ENCODE measurements at places on chromosomes 4 and X.

DNA sequence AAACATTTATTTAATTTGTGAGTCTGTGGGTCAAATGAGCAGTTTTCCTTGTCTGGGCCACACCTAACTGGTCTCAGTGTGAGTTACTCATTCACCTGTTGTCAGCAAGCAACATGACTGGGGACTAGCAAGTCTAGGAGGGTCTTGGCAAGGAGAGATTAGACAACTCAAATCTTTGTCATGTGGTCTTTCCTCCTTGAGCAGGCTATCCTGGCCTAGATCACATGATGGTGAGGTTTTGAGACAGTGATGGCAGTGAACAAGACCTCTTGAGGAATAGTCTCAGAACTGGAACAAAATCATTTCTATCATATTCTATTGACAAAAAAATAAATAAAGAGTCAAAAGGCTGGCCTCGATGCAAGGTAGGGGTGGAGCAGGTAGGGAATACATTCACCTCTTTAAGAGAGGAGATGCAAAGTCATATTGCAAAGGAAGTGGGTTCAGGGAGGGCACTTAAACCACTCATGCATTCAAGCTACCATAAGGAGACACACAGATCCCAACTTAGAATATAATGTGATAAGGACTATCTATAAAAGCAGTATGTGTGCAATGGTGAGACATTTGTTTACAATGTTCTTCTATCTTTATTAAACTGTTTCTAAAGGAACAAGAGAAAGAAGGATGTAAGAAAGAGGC, 135.7 kb downstream of the ZNF330 start:
- DNase-seq = no peak

- no peak for DNase-seq
These were observed 349.1 kb upstream of the DDX53 start for GRCh38 chrX:22650691-22651090.

- no peak for DNase-seq
These were observed 749.5 kb upstream of the PCDH7 start for GRCh38 chr4:29970626-29971025.

- no peak for DNase-seq
These were observed 128.5 kb upstream of the VEGFC start for GRCh38 chr4:176921256-176921655.

- no peak for DNase-seq
These were observed 149.4 kb downstream of the EFNB1 start for GRCh38 chrX:68978255-68978654.

GRCh38 chr4:99394896-99395295, 40.2 kb downstream of the ADH7 start:
- DNase-seq = no peak

- no peak for DNase-seq
These were observed 266.7 kb downstream of the INPP4B start for GRCh38 chr4:142579443-142579842.

GRCh38 chr4:170400361-170400760, 310.6 kb upstream of the AADAT start:
- no peak for DNase-seq

DNA sequence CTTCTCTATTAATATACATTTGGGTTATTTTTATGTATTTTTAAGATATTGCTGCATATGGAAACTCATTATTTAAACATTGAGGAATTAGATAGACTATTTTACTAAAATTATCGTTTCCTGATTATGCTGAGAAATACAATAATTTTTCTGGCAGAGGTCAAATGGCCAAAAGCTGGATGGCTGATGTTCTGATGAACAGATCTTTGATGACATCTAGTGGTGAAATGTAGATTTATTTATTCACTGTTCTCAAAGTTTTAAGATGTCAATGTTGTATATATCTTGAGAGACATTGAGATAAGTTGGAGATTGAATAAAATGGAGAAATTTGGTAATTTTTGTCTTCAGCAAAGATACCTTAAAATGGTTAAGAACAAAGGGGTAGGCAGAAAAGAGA, 96.2 kb downstream of the UGT8 start:
- no peak for DNase-seq

DNA sequence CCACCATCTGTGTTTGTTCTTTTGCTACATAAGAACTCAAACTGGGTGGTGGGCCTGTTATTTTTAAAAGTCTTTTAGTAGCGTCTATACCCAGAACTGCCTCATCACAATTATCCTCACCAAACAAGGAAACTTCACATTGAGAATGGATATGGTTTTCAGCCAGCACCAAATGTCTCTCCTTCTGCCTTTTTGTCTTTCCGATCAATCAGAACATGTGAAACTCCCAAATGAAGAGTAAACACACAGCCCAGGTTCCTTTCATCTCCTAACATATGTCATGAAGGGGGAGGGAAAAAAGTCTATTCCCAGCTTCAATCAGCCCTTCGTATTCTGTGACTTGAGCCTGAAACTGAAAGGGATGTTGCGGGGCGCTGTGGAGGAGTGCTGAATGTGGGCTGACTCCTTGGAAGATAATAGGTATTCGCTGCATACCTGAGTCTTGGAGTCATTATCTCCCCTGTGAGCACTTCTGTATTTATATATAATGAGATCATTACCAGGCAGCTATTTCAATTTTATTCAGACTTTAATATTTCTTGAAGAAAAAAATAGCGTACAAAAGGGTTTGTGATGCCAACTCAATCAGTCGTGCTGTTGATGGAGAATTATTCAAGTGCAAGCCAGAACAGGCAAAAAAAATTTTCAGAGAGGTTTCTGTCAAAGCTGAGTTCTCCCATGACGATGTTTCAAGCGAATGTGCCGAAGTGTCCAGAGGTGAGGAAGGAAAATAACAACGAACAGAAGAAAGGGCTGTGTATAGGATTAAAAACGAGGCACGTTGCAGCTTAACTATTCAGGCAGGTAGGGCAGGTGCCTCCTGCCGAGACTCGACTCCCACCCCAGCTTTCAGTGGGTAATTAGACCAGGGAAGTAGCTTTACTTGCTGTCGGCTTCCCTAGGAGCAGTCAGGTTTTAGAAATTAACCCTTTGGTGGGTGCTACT, 163.9 kb upstream of the NOCT start:
- no peak for DNase-seq

DNA sequence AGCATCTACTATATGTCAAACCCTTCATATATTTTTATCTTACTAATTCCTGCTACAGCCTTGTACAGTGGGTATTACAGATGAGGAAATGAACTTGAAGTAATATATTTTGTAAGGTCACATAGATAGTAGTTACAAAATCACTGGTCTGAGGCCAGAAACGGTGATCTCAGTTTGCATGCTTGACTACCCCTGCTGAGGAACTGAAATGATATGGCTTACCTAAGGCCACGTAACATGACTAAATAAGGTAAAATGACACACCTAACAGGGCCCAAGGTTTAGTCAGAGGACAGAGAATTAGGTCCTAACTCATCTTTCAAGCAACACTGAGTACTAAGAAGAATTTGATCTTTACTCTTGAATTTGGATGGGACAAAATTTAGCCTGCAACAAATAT, 1.5 kb upstream of the COMMD8 start:
- DNase-seq = no peak

DNA sequence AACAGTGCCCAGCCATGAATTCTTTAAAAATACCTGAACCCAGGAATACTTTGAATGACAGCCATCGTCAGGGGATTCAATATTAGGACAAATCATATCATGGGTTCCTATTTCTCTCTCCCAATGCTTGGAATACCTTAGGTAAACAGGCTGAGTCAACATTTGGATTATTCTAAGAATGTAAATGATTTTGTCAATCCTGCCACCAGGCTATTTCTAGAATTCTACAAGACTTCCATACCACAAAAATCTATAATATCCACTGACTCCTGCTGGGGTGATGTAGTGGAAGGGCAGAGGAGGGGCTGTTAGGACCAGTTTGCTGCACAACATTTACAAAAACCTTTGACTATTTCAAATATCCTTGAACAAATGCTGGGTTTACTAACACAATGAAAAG, 65.2 kb downstream of the IGFBP7 start:
- no peak for DNase-seq

GRCh38 chr4:104728380-104729122, 233.9 kb upstream of the CXXC4 start:
- DNase-seq = no peak

GRCh38 chr4:3342182-3342854, 49.5 kb downstream of the RGS12 start:
- DNase-seq = no peak

- DNase-seq = peak; percentile 80
These were observed at the start of gene CDS1 for GRCh38 chr4:84582988-84583875. TSS of gene CDS1 (plus strand) at chr4:84583127. CDS start at chr4:84583402, 275 bp downstream.

- no peak for DNase-seq
These were observed 646.9 kb downstream of the FAT4 start for GRCh38 chr4:125961626-125962025.

- DNase-seq = no peak
These were observed 282.5 kb upstream of the PITX2 start for GRCh38 chr4:110905367-110905766.

DNA sequence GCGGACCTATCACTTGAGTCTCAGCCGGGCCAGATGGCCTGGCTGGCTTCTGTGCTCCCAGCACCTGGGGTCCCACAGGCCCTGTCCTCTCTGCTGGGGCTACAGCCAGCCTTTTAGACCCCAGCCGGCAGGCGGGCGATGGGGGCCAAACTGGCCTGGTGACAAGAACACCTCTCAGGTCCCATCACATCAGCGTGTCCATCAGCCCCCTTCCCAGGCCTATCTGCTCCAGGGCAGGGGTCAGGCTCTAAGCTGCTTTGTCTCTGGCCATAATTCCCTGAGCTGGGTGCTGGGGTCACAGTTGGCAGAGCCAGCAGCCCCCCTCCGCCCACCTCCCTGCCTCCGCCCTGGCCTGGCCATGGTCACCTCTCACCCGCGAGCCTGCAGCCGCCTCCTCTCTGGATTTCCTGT, 77.7 kb downstream of the PPP2R2C start:
- no peak for DNase-seq

DNA sequence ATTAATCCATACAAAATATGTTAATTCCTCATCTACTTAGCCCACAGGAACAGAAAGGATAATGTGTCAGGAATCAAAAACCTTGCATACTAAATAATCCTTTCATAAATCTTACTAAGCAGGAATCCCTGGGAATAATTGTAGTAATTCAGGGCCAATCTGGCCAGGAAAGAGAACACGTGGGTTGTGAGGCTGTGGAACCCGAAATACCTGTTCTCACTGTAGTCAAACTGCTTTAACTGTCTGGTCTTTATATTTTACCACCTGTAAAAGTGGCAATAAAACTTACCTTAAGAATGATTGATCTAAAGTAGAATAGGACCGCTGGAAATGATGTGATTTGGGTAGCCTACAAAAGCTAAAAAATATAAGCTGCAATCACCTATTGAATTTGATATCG, 1620.9 kb downstream of the STIM2 start:
- DNase-seq = peak; percentile 73

- no peak for DNase-seq
These were observed 549.7 kb downstream of the TRIML1 start for GRCh38 chr4:188688956-188689355.

- DNase-seq = no peak
These were observed 121.9 kb downstream of the GLRA3 start for GRCh38 chr4:174707051-174707676.

DNA sequence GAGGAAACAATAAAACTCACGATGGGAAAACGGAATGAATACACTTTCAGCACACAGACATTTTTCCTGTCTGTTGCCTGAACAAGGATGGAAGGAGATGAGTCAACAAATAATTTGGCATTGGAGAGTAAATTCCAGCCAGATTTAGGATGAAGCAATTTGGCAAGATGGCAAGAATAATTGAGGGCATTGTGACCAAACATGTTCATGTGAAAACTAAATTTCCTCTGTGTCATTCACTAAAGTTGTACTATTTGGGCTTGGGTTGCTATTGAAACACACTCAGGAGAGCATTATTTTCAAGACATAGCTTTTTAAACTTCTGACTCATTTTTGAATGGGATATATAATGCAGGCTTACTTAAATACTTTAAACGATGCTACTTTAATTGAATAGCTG, 1614.4 kb downstream of the PCDH19 start:
- no peak for DNase-seq

GRCh38 chrX:110108381-110108821, 105.5 kb downstream of the TMEM164 start:
- no peak for DNase-seq

- DNase-seq = no peak
These were observed 60.2 kb upstream of the MAOA start for GRCh38 chrX:43595931-43596330.

GRCh38 chrX:150854856-150855255, 43.6 kb downstream of the CD99L2 start:
- DNase-seq = no peak

DNA sequence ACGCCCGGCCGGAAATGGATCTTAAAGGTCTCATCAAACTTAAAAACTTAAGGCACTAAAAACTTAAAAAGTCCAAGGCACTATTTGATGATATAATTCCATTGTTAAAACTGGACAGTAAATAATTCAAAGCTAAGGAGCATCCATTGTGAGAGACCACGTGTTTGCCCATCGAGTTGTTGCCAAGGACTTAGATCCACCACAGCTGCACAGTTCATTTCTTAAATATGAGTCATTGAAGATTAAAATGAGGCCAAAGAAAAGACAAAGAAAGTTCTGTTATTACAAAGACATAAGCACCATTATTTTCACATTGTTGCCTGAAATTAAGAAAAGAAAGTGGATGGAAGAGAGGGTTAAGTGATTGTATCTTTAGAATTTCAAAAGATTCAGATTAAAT, 411.5 kb upstream of the FTHL17 start:
- DNase-seq = no peak

GRCh38 chr4:23023666-23024065, 330.9 kb downstream of the GBA3 start:
- no peak for DNase-seq

- no peak for DNase-seq
These were observed 127.1 kb downstream of the KLHL13 start for GRCh38 chrX:117989512-117989911.

DNA sequence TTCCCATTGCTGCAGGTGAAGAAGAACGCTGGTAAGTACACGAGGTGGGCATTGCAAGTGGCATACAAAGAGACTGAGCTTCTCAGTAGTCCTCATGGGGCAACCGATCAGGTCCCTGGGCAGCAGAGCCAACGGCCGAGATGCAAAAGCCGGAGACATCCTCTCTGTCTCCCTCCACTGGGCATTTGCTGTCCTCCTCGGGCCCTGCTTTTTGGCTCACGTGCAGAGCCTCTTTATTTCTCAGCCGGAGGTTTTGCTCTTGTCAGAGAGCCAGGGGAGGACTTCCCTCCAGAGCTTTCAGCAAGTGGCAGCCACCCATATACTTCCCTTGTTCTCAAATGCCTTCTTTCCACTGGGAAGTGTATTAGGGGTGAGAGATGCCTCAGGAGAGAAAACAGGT, 18.0 kb downstream of the STARD8 start:
- DNase-seq = no peak

DNA sequence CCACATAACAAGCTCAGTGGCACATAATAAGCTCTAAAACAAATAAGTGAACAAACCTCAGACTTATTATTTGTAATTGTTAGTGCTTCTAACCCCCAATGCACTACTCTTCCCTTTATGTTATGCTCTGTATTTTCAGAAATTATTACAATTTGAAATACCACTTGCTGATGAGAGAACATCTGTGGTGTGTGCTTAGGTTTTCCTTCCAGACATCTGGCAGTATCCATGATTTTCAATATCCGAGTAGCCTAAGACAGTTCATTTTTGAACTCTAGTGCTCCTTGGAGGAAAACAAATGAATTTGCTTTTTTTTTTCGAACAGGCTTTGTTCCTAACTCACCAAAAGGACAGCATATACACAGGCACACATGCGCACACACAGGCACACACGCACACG, 278.7 kb upstream of the CLNK start:
- no peak for DNase-seq
